ENCODE measurements at places on chromosomes 1 and 21. TPM values are rescaled to one million over a fixed set of nuclear protein-coding genes. Genes with fewer than 3 reads are reported as not detected.

GRCh38 chr21:42009831-42010506 lies at the start of gene ZBTB21:
Gene ZBTB21, minus strand, starts transcription at chr21:42010360. Its CDS starts 16,265 bp downstream, at chr21:41994095.
- H3K27me3 ChIP-seq: no peaks in the 10 kb centered on the region
- H3K27ac ChIP-seq: peak within 1 kb of the TSS; percentile 91
- DNase-seq: peak; percentile 98

- no peaks in the 10 kb centered on the region for H3K36me3 ChIP-seq
- no peaks in the 10 kb centered on the region for H3K27me3 ChIP-seq
- H3K27ac ChIP-seq: no peak overlapping the region
- DNase-seq: no peak
- H3K4me3 ChIP-seq: no peak overlapping the region
Measured at GRCh38 chr1:228544921-228545591, 57.9 kb downstream of the RNF187 start.

GRCh38 chr1:105359457-105359856 lies 1609.8 kb downstream of the AMY1C start:
- no peaks in the 10 kb centered on the region for H3K4me1 ChIP-seq
- no peak overlapping the region for H3K27ac ChIP-seq
- no peaks in the 10 kb centered on the region for H3K27me3 ChIP-seq
- DNase-seq: no peak
- H3K4me3 ChIP-seq: no peak overlapping the region

DNA sequence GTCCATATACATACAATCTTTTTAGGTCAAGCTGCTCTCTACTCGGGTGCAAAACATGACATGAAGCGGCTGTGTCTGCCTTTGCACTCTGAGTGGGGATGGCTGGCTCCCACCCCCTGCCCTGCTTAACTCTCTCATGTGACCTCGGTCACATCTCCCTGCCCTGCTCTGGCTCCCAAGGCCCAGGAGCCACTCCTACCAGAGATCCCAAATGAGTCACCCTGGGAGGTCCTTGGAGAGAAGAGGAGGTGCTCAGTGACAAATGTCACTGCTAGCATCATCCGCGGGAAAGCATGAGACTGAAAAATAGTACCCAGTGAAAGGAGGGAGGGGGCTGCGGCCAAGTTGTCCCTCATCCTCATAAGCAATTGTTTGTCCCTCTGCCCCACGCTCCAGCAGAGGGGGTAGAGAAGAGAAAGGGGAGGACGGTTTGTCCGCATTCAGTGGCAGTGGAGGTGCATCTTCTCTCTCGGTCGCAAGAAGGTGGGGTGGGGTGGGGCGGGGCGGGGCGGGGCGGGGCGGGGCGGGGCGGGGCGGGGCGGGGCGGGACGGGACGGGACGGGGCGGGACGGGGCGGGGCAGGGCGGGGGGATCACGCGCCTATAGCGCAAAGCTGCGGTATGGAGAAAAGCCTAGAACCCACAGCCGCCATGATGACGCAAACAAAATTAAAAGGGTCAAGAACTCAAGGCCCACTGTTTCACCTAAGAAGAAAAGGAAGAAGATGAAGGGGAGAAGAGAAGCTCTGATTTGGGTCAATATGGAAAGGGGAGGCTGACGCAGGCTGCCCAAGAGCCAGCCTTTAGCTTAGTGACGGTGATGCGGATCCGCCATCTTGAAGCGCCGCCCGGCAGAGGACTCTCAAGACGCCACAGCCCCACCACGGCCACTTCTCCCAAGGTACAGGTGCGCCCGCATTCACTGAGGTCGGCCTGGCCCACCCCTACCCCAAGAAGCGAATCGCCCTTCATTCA lies 66.2 kb downstream of the CD46 start:
- no peak overlapping the region for H3K27ac ChIP-seq
- H3K27me3 ChIP-seq: no peaks in the 10 kb centered on the region
- H3K4me1 ChIP-seq: peaks cover 88% of the 10 kb centered on the region
- peaks cover 40% of the 10 kb centered on the region for H3K36me3 ChIP-seq
- no peak overlapping the region for H3K4me3 ChIP-seq
- DNase-seq: no peak

GRCh38 chr1:234047123-234047522 lies 142.6 kb downstream of the SLC35F3 start:
- H3K27me3 ChIP-seq: no peaks in the 10 kb centered on the region
- no peaks in the 10 kb centered on the region for H3K36me3 ChIP-seq
- H3K27ac ChIP-seq: no peak overlapping the region
- H3K4me3 ChIP-seq: no peak overlapping the region
- no peak for DNase-seq
- no peaks in the 10 kb centered on the region for H3K4me1 ChIP-seq

DRAXIN gene
- 0.17 TPM for total RNA-seq

All from CD4-positive, alpha-beta memory T cell (primary cell).